ENCODE measurements at places on chromosomes 16 and 17.

DNA sequence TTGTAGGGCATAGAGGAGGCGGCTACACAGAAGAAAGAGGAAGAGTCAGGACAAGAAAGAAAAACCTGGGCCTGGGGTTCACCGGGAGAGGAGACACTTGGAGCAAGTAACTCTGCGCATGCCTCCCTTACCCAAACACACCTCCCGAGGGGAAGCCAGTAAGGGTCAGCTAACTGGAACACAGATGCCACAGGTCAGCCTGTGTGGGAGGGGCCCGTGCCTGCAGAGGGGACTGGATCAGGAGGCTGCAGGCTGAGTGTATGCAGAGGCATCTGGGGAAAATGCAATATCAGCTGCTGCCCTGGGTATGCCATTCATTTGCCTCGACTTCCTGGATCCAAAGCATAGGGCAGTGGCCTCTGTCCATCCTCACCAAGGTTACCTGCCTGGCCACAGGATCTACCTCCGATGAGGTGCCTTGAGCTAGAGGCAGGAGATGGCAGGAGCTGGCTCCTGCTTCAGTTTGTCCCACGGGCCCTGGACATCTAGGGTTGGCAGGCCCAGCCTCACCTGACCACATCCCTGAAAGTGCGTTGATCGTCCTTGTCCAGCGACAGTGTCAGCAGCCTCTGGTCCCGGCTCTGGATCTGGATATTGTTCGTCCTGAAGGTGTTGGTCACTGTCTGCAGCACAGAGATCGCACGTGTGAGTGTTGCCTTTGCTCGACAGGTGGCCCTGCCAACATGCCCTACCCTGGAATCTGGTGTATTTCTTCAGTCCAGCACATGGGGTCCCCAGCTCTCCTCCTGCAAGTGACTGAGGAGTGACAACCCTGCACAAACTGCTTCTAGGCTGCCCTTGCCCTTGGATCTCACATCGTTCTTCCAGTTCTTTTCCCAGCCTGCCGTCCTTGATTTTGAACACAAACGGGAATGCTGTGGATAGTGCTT is 4.6 kb upstream of the MFSD6L start:
- DNase-seq, result no peak

DNA sequence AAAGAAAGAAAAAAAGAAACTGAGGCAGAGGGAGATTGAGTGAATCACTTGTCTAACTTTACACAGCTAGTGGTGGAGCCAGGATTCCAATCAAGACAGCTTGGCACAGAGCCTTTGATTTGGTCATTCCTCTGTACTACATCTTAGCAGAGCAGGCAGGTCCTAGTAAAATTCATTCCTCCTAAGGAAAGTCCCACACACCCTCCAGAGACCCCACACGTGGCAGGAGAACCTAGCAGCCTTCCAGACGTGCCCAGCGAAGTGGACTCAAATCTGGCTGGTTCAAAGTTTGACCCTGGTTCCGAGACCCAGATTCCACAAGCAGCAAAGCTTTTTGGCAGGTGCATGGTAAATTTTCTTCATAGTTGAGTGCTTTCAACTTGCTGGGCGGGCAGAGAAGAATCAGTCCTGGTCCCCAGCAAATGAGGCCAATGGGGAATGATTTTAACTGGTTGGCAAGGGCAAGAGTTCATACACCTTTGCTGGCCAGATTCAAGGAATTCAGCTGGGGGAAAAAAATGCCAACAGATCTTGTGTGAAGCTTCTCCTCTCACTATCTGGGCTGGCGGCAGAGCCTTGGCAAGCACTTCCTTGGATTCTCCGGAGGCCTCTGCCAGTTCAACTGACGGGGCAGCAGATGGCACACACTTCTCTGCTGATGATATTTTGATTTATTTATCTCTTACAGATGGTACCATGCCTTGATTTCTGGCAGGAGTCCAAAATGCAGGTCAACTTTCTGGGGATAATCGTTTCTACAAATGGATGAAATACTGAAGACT is 82.4 kb downstream of the GSG1L start:
- no peak for DNase-seq

- no peak for DNase-seq
These were observed 317.9 kb downstream of the SNX29 start for GRCh38 chr16:12294471-12294870.

DNA sequence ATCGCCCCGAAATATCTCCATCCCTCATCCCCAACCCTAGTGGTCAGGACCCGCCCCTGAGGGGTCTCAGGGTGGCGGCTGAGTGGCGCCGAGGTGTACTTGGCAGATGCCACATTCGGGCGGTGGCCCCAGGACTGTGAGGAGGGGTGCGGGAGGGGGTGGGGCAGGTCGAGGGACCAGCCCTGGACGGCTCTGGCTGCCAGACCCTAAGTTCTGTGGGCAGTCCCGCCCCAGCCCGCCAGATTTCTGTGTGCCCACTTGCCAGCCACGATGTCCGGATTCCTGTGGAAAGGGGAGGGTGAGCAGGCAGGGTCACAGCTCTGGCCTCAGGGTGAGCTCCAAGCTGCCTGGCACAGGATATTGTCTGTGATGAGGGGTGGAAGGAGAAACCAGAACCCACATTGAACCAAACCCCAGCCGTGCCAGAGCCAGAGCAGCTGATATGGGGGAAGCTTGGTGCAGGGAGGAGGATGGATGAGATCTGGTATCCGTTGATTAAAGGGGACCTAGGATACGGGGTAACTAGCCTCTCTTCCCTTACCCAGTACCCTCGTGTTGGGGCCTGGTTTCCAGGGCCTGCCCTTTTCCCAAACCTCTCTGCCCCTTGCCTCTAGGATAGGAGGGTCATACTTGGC is 1.1 kb upstream of the CHAD start:
- no peak for DNase-seq

DNA sequence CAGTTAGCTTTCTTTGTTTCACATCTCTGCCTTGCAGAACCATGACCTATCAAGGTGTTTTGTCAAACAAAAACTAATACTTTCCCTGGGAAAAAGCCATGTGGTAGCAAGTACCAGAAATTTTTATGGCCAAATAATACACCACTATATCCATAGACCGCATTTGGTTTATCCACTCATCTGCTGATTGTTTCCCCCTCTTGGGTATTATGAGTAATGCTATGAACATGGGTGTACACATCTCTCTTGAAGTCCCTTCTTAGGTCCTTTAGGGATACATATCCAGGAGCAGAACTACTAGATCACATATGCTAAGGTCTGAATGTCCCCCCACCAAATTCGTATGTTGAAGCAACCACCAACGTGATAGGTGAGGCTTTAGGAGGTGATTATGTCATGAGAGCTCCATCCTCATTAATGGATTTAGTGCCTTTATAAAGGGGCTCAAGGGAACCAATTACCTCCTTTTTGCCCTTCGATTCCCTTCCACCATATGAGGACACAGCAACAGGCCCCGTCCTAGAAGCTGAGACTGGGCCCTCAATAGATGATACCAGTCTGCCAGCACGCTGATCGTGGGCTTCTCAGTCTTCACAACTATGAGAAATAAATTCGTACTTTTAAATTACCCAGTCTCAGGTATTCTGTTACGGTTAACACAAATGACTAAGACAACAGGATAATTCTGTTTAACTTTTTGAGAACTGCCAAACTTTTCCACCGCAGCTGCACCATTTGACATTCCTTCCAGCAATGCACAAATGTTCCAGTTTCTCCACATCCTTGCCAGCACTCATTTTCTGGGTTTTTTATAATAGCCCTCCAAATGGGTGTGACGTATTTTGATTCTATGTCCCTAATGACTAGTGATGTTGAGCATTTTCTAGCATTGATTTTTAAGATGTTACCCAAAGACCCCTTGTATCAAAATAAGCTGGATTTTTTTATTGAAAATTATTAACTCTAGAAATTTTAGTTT is 30.0 kb downstream of the SIAH1 start:
- DNase-seq, result no peak

GRCh38 chr17:13920413-13920812 is 148.9 kb upstream of the COX10 start:
- no peak for DNase-seq

GRCh38 chr16:3980253-3981111 is 100.0 kb upstream of the CREBBP start:
- DNase-seq, result peak; percentile 84

- no peak for DNase-seq
These were observed 154.6 kb downstream of the CMIP start for GRCh38 chr16:81599034-81599744.

DNA sequence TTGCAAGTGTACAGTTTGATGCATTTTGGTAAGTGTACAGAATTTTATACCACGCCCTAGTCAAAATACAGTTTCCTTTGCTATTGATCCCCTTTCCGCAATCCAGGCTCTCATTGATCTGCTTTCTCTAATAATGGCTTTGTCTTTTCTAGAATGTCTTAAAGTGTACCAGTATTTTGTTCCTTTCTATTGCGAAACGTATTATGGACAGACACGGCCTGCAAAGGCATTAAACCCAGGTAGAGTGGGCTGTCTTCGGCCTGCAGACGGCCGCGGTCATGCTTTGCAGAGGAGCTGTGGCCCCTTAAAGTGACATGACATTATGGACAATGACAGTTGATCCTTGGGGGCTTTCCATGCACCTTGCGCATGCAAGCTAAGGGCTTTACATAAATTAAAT is 15.9 kb upstream of the HSBP1 start:
- DNase-seq, result no peak

DNA sequence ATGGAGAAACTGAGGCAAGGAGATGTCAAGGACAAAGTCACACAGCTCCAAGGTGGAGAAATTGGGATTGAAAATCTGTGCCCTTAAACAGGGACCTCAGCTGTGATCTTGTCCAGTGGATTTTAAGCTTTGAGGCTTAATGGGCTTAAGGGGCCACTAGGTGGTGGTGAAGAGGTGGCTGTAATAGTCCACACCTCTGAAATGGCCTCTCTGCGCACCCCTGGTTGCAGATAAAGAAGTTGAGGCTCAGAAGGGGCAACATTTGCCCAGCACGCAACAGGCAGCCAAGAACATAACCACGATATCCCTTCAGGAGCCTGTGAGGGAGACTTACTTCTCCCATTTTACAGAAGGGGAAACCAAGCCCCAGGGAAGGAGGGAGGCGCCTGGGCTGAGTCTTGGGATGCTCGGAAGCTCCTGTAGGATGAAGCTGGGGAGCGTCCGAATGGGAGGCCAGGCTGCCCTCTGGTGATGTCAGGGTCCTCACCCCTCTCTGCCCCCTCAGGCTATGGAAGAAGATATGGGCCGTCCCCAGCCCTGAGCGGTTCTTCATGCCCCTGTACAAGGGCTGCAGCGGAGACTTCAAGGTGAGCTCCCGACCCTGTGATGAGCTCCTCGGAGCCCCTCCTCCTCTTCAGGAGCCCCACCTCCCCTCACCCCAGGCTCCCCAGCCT is 43.7 kb downstream of the IL21R start:
- no peak for DNase-seq

GRCh38 chr16:62853887-62854286 is 817.6 kb upstream of the CDH8 start:
- no peak for DNase-seq

GRCh38 chr17:49210158-49211029 is at the start of the genes ABI3 and GNGT2:
ABI3 (plus strand) TSS chr17:49210707; CDS start chr17:49210725, 18 bp downstream.
GNGT2 (minus strand) TSS chr17:49210574; CDS start chr17:49207422, 3,152 bp downstream.
- DNase-seq, result peak; percentile 33

DNA sequence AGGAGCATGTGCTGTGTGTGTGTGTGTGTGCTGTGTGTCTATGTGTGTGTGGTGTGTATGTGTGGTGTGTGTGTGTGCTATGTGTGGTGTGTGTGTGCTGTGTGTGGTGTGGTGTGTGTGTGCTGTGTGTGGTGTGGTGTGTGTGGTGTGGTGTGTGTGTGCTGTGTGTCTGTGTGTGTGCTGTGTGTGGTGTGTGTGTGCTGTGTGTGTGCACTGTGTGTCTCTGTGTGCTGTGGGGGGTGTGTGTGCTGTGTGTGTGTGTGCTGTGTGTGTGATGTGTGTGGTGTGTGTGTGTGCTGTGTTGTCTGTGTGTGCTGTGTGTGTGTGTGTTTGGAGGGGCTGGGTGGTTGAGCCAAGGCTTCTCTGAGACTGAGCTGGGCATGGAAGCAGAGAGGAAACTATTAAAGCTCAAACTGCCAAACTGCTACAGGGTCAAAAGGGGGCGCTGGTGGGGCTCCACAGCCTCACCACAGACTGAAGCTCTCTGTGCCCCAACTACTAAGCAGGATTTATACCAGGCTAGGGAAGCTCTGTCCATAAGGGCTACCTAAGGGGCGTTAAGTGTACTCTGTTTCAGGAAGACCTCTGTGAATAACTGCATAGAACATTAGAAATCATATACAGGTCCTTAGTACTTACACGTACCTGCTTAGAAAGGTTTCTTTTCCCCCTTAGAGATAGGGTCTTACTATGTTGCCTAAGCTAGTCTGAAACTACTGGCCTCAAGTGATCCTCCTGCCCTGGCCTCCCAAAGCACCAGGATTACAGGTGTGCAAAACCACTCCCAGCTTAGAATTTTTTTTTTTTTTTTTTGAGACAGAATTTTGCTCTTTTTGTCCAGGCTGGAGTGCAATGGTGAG is 27.8 kb upstream of the GHDC start:
- peak; percentile 61 for DNase-seq

DNA sequence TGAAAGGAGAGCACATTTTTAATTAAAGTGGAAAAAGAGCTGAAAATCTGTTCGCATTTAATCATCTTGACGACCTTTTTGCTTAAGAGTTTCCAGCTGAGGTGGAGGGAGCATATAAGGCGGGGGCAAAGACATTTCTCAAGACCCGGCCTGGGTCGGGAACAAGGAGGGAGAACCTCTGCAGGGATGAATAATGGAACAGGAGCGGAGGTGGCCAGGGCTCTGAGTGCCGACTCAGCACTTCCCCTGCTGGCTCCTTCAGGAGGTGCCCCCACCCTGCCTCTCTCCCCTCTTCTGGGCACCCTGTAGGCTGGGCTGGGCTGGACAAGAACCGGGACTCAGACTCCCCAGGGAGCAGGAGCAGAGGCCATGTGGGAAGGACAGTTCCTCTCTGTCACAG is 7.9 kb upstream of the NGFR start:
- DNase-seq, result no peak

DNA sequence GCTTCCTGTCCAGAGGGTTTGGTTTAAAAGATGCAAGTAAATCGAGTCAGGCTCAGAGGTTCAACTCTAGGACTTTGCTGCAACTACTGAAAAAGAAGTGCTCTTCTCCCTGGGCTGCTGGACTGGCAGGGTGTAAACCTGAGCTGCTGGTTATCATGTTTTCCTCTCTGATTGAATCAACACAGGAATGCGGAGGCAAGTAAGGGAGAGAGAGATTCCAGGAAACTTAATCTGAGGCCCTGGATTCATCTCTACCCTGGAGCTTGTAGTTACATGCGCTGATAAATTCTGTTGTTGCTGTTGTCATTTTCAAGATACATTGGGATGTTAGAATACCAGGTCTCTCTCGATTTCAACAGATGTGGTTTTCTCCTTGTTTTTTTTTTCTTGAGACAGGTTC is 8.2 kb upstream of the HS3ST3A1 start:
- DNase-seq, result no peak

- DNase-seq, result peak; percentile 14
These were observed 3.7 kb upstream of the LYZL6 start for GRCh38 chr17:35947156-35947585.

DNA sequence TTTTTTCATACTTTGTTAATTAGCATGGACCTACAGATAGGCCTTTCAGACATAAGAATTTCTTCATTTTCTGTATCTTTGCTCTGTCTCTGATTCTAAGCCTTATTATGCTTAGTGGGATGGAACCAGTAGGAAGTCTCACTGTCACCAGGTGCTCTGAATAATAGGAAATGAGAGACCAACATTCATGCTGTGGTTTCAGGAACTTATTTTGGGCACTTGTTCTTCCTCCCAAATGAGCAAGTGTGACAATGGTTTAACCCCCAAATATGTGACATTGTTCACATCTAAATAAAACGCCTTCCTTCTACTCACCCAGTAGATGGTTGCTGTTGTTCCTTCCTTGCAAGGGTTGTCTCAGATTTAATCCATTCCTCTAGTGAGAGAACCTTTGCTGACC is 100.2 kb downstream of the SYCE1L start:
- no peak for DNase-seq

GRCh38 chr16:27671410-27671809 is 121.5 kb downstream of the KATNIP start:
- no peak for DNase-seq
